BJ (cell line): ENCODE measurements at places on chromosomes 12 and 14. TPM values are rescaled to one million over a fixed set of nuclear protein-coding genes. Genes with fewer than 3 reads are reported as not detected.

OR4K1 gene
- not detected in 2 replicates for polyA plus RNA-seq

DNA sequence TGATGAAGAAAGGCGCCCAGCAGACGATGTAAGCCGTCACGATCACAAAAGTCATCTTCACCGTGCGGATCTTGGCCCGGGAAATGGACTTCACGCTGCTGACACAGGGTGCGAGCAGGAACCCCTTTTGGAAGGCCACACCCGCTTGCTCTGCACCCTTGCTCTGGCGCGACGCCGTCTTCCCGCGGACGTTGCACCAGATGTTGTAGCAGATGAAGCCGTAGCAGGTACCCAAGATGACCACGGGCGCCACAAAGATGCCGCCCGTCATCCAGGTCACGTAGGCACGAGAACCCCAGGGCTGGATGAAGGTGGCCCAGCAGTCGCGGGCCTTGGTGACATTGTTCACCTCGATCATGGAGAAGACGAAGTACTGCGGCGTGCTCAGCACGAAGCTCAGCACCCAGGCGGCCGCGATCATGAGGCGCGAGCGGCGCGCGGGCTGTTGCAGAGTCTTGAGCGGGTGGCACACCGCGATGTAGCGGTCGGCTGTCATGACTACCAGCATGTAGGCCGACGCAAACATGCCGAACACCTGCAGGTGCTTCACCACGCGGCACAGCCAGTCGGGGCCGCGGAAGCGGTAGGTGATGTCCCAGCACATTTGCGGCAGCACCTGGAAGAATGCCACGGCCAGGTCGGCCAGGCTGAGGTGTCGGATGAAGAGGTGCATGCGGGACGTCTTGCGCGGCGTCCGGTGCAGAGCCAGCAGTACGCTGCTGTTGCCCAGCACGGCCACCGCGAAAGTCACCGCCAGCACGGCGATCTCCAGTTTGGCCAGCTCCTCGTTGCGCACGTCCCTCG, 890 bp downstream of the AVPR1A start:
- DNase-seq, result no peak

GRCh38 chr14:104715416-104715815, 8.6 kb upstream of the ADSS1 start:
- DNase-seq, result no peak

GRCh38 chr12:86945685-86946196, 689.5 kb upstream of the MGAT4C start:
- no peak for DNase-seq

DNA sequence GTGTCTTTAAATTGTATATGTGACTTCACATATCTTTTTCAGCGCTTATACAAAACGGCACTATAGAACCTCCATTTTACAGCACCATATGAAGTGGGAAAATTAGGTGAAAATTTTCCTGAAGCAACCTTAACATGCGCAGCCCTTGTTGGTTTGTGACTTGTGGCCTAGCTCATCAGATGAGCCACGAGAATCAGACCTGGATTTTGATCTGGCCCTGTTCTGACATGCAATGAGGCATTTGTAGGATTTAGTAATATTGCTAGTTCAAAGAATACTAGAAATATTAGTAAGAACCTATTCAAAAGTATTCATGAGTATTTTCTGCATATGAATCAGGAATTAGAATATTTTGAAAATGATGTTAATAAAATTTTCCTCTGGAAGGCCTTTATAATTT, 2.9 kb downstream of the CDKN1B start:
- DNase-seq, result no peak

GRCh38 chr12:129101816-129102215, 248.5 kb downstream of the GLT1D1 start:
- DNase-seq, result no peak

FGF23 gene
- not detected in 2 replicates for polyA plus RNA-seq
